ENCODE measurements at places on chromosomes 12 and 14. TPM values are rescaled to one million over a fixed set of nuclear protein-coding genes. Genes with fewer than 3 reads are reported as not detected.

Gene DDX55
- polyA plus RNA-seq: 18.5 TPM

Gene KRT2
- not detected for polyA plus RNA-seq

DNA sequence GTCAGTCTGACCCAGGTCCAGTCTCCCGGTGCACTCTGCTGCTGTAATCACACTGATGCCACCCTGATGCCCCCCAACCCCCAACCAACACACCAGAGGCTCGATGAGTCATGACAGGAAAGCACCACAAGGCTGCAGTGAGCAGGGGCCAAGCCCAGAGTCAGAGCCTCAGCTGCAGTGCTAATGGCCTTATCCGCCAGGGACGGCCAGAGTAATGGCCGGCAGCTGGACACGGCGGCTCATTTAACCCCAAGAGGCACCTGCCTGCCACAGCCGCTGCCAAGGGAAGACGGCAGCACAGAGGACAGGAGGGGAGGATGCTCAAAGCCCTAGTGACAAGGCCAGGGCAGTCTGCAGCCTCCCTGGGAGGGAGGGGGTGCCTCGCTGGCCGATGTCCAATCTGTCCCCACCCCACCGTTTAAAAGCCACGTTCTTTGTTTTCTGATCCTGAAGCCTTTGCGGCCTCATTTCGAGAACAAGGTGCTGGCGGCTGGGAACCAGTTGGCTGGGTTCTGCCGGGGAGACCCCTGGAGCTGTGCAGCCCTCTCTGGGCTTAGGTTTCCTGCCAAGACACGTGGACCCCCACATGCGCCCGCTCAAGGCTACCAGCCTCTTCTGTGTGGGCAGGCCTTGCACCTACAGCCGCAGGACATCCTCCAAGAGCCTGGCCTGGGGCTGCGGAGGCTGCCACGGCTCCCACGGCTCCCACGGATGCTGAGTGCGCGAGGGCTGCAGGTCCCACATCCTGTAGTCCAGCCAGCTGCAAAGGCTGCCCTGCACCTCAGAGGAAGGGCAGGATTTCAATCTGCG lies 13.1 kb downstream of the CCDC85C start:
- DNase-seq: no peak

Gene OS9
- 122 TPM for polyA plus RNA-seq
